ENCODE measurements at places on chromosomes 16 and 17. TPM values are rescaled to one million over a fixed set of nuclear protein-coding genes. Genes with fewer than 3 reads are reported as not detected.

MT3 gene
- total RNA-seq = not detected

FAM83G gene
- total RNA-seq = 36.4 TPM

YBX2 gene
- 0.52 TPM for total RNA-seq

METTL26 gene
- 127 TPM for total RNA-seq

KRT28 gene
- total RNA-seq = not detected

BIRC5 gene
- 109 TPM for total RNA-seq

NLE1 gene
- total RNA-seq = 34.6 TPM

FUS gene
- total RNA-seq = 541 TPM

MFSD6L gene
- total RNA-seq = not detected

PLA2G10 gene
- total RNA-seq = not detected

HSD11B2 gene
- total RNA-seq = 1.3 TPM

PRR11 gene
- 54.5 TPM for total RNA-seq

COL1A1 gene
- 6.5 TPM for total RNA-seq

MYO15A gene
- 0.71 TPM for total RNA-seq

TP53TG3C gene
- 0.79 TPM for total RNA-seq

TMEM235 gene
- total RNA-seq = not detected

TMEM186 gene
- 13.6 TPM for total RNA-seq

CBX2 gene
- total RNA-seq = 15.5 TPM

LPO gene
- total RNA-seq = not detected

STH gene
- total RNA-seq = not detected

TNFRSF17 gene
- not detected for total RNA-seq

SHPK gene
- 17.9 TPM for total RNA-seq

TSNAXIP1 gene
- total RNA-seq = 0.31 TPM

PIGL gene
- 18.8 TPM for total RNA-seq

RTN4RL1 gene
- total RNA-seq = 11.2 TPM

ZDHHC7 gene
- 77.1 TPM for total RNA-seq

EVPL gene
- total RNA-seq = 18.5 TPM

CDH13 gene
- not detected for total RNA-seq

NGFR gene
- total RNA-seq = 0.85 TPM

ARHGAP44 gene
- total RNA-seq = 2.8 TPM

TMEM106A gene
- total RNA-seq = 0.94 TPM

TEKT5 gene
- not detected for total RNA-seq

SMTNL2 gene
- 1.3 TPM for total RNA-seq

SYNGR3 gene
- total RNA-seq = 5.5 TPM

MED13 gene
- total RNA-seq = 21.6 TPM

SMIM36 gene
- not detected for total RNA-seq

SYNRG gene
- total RNA-seq = 14.8 TPM

ACE gene
- 1.7 TPM for total RNA-seq

TBX6 gene
- total RNA-seq = 0.25 TPM

SHCBP1 gene
- 29.2 TPM for total RNA-seq

Data from A549 treated with GW870086 at 1 μM for 4 hours (cell line).